ENCODE measurements at places on chromosomes 6 and 20.
A peak's percentile ranks its signal among the peaks of the same experiment; 100 is the strongest.

- DNase-seq = no peak
Observed at GRCh38 chr20:53036992-53037391, 64.8 kb downstream of the TSHZ2 start.

GRCh38 chr20:38305541-38305940 lies 1.6 kb downstream of the BPI start:
- no peak for DNase-seq

- no peak for DNase-seq
Observed at GRCh38 chr6:92723390-92723931, 695.9 kb downstream of the EPHA7 start.

DNA sequence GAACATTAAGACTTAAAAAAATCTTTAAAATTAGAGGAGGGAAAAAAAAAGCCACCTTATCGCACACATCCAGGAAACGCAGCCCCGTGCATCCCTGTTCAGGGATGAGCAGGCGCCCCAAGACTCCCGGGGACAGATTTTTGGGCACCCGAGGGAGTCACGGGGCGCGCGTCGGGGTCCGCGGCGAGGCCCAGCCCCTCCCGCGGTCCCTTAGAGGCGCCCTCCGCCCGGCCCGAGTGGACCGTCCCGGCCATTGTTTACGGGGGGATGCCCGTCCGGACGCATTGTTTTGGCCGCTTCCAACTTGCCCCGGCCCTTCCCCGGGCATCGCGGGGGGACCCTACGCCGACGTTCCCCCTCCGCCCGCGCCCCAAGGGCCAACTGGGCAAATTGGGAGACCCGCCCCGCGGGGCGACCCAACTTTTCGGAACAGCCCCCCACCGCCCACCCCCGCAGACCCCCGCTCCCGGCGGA lies 610 bp downstream of the ZNF217 start:
- no peak for DNase-seq

- no peak for DNase-seq
Observed at GRCh38 chr6:112626468-112627082, 279.4 kb downstream of the RFPL4B start.

DNA sequence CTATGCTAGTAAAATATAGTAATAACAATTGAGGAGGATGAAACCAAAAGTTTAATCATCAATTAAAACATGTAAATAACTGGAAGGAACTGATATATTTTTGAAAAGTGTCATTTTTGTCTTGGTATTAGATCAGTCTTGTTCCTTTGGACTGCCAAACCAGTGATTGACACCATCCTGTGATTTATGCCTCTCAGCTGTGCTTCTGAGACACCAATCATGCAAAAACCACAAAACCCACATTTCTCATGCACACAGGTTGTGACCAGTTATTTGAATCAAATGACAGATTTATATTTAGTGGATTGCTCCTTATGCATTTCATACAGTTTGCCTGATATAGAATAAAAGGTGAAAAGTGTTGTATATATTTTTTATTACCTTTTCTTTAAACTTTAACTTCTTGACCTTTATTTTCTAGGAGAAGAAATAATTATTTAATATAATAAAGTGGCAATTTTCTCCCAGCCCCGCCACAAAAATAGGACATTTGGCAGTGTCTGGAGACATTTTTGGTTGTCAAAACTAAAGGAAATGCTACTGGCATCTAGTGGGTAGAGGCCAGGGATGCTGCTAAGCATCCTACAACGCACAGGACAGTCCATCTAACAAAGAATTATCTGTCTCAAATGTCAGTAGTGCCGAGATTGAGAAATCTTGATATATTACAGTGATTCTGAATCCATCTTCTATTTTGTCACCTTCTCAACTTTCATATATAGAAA lies 383.6 kb downstream of the BCKDHB start:
- DNase-seq = no peak

DNA sequence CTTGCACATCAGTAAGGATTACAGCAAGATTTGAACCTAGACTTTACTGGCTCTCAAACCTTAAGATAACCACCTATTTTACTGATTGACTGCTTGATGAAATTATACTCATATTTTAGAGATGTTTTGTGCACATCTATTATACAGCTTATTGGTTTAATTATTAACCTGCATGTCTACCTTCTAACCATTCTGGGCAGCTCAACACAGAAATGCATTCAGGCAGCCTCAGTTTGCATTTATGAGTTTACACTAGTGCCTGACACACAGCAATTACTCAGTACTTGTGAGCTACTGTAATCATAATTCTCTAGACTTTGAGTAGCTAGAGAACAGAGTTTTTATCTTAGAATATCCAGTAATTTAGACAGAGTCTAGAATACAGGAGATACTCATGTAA lies 273.9 kb upstream of the THEMIS start:
- no peak for DNase-seq

DNA sequence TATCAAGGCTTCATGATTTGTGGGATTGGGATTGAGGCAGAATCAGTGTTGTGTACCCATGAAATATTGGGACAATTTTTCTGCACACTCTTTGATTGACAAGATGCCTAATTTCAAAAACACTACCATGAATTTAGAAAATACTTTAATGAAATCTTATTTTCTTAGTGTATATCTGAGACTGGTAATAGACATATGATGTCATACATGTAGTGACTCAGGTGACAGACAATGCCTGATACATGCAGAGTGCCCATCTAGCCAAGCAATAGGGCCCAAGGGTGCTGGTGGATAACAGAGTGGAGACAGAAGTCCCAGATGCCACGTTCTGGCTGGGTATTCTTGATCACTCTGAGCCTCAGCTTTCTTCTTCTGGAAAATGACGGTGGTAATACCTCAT lies 279.6 kb upstream of the ARID1B start:
- DNase-seq = no peak

- no peak for DNase-seq
Observed at GRCh38 chr6:68826501-68826900, 191.4 kb downstream of the ADGRB3 start.

DNA sequence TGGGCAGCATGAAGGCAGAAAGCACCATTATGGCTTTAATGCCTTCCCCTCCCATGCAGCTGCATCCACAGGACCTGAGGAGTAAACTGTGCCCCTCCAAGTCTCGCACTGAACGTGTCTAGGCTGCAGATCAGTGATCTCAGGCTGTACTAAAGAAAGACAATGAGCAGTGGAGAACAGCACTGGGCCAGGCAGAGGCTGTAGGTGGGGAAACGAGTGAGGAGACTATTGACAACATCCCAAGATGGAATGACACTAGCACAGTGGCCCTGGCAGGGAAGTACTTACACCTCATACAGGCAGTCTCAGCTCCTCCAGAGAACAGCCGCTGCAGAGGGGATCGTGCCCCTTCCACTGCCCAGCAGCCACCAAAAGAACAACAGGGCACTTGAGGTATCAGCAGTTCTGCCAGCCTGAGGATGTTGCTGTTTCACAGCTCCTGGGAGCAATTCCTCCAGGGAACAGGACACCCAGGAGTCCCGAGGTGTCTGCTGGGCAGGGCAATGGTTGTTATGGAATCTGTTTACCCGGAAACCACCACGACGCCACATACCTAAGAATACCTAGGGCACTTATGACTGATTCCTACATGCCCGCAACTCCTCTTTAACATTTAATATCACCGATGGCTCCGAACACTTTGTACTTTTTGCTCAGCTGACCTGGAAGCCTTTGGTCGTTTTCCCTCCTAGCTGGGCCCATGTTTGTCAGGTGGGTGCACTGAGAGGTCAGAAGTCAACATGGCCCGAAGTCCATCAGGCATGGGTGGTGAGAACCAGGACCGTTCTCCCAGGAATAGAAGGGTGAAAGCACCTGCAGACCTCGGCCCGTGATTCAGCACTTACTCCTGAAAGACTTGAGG lies 79.1 kb downstream of the SLC22A23 start:
- DNase-seq = no peak

DNA sequence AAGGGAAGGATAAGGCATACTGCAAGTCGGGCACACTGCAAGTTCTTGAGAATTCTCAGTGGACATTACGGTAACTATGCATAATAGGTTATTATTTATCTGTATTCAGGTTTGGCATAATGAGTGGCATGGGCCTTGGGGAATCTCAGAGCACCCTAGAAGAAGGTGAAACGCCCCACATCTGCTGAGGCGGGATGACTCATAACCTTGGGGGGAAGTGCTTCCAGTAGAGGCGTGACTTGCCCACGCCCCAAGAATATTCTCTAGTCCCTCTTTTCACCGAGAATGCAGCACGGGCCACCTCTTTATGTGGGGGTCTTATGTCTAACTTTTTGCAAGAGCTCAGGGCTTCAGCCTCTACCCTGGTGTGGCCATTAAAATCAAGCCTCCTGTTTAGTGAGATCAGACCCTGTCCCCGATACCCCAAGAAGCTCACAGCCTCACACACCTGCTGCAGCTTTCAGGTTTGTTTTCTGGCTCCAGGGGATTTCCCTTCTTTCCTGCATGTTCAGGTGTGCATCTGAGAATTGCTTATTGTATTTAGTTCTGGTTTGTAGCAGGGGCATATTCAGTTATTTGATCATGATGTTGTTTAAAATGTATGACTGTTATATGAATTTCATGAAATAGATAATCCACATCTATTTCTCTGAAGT lies 19.1 kb downstream of the ZFP64 start:
- peak; percentile 42 for DNase-seq

DNA sequence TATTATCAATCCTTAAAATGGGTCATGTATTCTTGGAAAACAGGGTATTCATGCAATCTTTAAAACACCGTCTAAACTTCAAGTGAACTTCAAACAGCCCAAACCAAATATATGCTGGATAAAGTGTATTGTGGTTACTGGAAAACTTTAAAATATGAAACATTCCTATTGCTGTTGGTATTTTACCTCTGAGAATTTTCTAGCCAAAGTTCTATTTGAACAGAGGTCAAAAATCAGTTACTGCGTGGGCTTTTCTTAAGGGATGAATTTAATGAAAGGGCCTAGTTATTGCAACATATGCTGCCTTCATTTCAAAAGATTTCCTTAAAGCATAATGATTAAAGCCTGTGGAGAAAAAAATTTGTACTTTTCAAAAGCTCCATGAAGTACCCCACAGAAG lies 436.0 kb downstream of the PLCB1 start:
- no peak for DNase-seq

DNA sequence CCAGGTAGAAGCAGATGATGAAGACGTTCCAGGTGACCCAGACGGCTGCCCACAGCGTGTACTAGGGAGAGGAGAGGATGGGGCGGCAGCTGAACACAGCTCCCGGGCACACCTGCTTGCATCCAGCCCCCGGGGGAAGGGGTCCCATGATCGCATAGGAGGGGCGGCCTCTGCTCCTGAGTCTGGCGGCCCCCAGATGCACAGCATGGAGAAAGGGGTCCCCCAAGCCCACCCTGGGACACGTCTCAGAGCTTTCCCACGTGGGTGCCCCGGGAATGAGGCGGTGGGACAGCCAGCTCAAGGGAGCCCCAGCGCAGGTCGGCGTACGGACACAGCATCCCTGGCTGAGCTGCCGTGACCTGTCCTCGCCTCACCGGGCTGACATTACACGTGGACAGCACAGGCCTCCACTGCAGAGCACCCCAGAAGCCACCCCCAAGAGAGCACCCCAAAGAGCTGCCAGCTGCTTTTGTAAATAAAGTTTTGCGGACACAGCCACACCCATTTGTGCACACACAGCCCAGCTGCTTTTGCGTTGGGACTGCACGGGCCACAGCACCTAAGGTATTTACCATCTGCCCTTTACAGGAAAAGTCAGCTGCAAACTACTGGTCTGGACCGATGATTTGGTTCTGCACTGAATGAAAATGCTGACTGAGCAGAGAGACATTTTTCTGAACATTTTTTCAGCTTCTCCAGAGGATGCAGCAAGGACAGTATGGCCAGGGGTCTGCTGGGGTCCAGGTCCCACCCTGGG lies 5.2 kb downstream of the NKAIN4 start:
- no peak for DNase-seq

DNA sequence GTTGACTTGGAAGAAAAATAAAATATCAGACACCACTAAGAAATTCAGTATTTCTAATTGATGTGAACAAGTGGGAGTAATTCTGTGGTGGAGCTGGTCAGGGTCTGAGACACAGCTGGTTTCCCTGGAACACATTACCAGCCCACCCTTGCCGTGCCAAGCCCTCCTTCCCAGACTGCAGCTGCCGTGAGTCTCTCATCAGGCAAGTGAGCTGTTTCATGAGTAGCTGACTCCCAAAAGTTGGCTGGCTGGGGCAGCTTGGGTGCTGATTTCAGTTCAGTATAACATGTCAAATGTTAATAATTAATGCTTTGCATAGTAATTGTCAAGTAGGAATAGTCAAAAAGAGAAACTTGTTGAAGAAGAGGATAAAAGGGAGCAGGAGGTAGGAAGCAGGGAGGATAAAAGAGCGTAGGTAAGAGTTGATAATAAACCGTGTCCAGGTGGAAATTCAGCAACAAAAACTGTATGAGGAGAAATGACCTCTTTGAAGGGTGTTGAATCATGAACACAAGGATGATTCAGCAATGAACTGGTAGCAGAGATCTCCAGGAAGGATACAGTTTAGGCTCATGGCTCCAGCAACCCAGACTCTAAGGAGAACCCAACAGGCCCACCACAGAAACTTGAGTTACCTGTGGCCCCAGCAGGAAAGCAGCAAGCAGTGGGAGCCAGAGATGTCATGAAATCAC lies 110.9 kb upstream of the SSTR4 start:
- DNase-seq = no peak

DNA sequence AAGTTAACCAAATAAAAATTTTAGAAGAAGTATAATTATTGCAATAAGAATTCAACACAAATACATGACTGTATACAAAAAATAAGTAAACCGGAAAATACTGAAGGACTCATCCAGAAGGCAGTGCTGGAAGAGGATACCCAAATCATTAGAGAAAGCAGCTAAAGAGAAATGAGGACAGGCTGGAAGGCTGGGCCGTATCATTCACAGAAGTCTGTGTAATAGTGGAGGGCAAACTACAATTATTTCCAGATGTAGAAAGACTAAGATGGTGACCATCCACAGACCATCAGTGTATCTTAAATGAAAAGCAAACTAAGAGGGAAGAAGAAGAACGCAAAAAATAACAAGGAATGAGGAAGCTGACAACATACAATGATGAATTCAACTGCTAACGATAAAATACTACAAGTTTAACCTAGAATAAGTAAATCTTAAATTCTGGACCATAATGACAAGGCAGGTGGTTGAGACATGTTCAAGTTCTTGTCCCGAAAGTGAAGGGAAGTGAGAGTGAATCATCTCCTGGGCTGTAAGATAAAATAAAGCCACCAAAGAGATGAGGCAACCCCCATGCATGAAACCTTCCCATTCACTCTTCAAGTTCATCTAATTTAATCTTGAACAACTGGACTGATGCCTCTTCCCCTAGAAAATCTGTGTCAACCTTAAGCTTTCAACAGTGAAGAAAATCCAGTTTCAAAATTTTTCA lies 71.5 kb downstream of the SLC23A2 start:
- DNase-seq = no peak

DNA sequence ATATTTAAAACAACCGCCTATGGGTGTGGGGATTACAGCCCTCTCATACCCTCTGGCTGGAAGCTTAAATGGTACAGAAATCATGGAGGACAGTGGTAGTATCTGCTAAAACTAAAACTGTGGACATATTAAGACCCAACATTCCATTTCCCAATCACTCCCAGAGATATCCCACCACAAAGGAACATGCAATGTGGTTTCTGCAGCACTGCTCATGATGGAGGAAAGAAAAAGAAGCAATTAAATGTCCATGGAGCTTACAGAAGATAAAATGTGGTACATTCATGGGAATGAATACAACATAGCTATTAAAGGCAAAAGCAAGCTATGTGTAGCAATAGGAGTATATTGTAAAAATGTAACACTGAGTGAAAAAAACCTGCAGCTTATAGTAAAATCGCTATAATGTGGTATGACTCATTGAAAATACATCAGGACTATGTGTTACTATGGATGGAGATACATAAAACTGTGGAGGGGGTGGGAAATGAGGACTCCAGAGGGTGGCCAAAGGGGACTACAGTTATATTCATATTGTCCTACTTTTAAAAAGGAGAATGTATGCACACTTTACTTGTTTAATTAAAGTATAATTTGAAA lies 22.9 kb upstream of the NNAT start:
- DNase-seq = no peak

Data from GM12892 (cell line).